NB4 (cell line): ENCODE measurements at places on chromosomes 1 and 21.

DNA sequence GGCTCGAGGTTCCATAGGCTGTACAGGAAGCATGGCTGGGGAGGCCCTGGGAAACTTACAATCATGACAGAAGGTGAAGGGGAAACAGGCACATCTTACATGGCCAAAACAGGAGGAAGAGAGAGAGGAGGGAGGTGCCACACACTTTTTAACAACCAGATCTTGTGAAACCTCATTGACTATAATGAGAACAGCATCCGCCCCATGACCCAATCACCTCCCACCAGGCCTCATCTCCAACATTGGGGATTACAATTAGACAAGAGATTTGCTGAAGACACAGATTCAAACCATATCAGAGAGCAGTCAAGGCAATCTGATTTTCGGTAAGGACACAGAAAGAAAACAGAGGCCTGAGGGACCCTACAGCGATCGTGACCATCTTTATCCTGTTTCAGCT, 41.7 kb downstream of the TNFRSF9 start:
- peak; percentile 15 for DNase-seq

- no peak for DNase-seq
Observed at GRCh38 chr1:35215346-35215745, 22.4 kb upstream of the SFPQ start.

DNA sequence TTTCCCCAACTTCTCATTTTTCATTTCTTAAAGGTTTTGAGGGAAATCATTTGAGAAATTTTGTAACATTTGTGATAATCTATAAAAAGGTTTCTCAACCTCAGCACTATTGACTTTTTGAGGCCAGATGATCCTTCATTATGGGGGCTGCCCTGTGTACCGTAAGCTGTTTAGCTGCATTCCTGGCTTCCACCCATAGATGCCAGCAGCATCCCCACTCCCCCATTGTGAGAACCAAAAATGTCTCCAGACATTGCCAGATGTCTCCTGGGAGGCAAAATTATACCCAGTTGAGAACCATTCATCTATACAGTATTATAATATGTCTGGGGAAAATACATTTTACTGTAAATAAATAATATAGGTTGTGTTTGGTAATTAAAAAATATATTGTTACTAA, 146.0 kb downstream of the PBX1 start:
- DNase-seq = peak; percentile 37

- DNase-seq = peak; percentile 43
Observed at GRCh38 chr1:1290238-1290731, 10.0 kb downstream of the SCNN1D start.

- no peak for DNase-seq
Observed at GRCh38 chr1:34474566-34474965, 280.3 kb upstream of the GJB5 start.

GRCh38 chr1:24369801-24370200, 43.8 kb downstream of the STPG1 start:
- no peak for DNase-seq

DNA sequence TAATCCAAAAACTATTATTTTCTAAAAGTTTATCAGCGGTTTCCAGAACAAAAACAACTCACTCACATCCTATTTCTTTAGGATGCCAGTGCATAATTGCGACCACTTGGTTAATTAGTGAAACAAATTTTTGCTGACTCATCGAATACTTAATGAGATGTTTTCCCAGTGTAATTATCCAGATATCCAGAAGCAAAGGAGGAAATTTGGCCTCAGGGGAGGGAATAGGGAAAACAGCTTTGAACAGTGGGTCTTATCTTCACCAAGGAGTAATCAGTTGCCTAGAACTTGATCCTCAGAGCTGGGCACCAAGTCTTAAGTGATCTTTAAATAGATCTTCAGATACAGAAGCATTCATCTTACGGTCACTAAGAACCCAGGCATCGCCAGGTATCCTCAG, 24.3 kb downstream of the STYXL2 start:
- no peak for DNase-seq

DNA sequence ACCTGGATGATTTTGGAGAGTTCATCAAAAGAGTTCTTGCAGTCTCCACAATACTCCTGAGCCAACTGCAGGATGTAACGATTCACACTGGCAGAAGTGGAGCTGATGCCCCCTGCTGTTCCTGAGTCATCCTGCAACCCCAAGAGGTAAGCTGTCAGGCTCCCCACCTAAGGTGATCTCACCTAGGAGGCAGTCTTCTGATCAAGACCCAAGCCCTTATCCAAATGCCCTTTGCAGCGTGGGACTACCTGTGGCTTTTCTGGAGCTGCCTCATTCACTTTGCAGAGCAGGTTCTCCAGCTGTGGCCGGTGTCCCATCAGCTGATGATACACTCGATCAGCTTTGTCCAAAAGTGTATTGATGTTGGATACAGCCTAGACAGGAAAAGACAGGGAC, 96.4 kb downstream of the UBR4 start:
- DNase-seq = peak; percentile 51

- DNase-seq = no peak
Observed at GRCh38 chr1:154659823-154660592, 52.0 kb upstream of the ADAR start.

GRCh38 chr1:2087766-2088165, 37.6 kb downstream of the PRKCZ start:
- no peak for DNase-seq

DNA sequence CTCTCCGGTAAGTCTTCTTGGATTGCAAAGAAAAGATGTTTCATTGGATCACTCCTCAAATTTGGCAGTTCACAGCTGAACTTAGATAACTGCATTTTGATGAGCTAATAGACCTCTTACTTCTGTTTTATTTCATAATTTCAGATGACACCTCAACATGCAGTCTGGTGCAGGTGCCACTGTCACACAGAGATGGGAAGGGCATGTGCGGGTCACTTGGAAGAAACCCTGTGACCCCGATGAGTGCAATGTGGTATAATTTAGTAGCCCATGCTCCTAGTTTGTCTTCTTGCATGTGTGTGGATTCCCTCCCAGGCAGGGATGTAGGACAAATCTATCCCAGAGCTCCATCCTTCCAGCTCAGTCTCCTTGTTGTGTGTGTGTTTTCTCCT, 481 bp upstream of the SLAMF1 start:
- no peak for DNase-seq

- no peak for DNase-seq
Observed at GRCh38 chr1:40886318-40887011, 24.3 kb upstream of the CITED4 start.

DNA sequence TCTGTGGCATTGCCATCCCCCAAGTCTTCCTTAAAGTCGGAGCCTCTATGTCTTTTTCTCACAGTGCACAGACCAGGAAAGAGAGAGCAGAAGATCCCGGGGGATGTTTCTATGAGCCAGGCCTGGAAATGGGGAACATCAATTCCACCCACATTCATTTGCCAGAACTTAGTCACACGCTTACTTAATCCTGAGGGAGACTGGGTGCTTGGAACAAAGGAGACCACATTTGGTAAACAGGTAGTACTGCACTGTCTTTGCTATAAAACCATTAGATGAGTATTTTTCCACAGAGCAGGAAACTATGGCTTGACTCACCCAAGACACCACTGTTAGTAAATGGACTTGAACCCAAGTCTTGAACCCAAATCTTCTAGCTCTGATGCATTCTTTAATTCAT, 60.7 kb upstream of the CTTNBP2NL start:
- DNase-seq = no peak

DNA sequence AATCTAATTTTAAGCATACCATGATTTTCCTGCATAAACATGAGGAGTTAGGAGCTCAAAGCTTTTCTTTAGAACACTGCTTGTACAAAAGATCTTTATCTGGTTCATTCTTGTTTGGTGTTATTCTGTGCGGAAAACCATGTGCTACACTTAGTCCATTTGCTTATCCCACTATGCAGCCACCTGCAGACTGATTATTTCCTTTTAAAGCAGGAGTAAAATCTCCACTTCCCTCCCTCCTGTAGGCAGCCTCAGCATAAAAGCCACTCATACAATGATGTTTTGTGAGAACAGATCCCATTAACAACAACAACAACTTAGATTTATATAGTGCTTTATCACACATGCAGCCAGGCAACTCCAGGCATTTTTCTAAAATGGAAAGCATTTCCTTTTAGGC, 355.3 kb upstream of the NEGR1 start:
- DNase-seq = no peak

DNA sequence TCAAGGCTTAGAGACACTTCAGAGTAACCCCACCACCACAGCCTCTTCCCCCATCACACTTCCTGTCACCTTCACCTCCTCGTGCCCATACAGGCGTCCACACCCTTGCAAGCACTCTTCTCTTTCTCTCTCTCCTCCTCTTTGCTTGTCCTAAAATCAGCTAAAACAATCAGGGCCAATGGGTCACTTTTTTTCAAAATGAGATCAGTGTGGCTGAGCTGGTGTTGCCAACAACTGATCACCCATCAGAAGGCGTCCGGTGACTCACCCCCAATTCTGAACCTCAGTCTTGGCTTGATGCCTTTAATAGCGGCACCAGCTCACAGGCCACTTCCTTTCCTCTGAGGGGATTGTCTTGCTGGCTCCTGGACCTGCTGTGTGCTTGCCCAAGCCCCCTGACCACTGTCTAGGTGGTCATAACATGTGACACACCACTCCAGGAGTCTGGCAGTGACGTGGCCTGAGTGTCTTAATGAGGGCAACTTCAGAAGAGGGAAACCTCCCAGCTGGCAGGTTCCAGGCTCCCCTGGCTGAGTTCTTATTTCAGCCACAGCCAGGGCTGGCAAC, 1.6 kb downstream of the DRAXIN start:
- peak; percentile 88 for DNase-seq

GRCh38 chr1:215835951-215836350, 268.8 kb downstream of the KCTD3 start:
- no peak for DNase-seq

DNA sequence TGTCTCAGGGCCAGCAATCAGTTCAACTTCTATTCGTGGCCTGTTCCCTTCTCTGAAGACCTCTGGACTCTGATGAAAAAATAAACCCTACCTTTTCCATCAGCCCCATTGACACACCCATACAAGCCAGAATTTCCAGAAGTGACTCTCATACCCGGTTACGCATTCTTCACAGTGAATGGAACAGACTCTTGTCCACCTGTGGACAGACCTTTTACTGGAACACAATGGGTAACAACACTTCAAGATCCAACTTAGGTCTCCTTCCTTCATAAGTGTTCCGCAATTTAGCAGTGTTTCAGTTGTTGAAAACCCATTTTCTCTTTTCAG, 2.6 kb upstream of the NPL start:
- no peak for DNase-seq
